ENCODE measurements at places on chromosomes 13 and 19.

GRCh38 chr19:4015705-4016402, 8.3 kb downstream of the PIAS4 start:
- DNase-seq = peak; percentile 37

- DNase-seq = no peak
Observed at GRCh38 chr19:11574689-11575088, 2.8 kb downstream of the ACP5 start.

DNA sequence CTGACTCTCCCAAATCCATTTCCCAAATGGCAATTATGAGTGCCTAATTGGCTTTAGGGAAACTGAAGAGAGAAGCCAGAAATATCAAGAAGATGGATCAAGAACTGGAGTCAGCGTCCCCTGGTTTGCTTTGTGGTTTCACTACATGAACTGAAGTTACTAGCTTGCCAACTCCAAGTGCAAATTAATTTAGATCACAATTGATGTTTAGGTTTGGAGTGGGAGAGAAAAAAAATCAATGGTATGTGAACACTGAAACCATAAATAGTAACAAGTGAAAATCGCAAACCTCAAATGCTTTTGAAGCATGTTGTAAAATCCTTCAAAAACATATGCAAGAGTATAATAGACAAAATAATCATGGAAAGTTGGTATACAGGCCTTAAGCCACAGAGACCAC, 1528.6 kb upstream of the SLC10A2 start:
- DNase-seq = no peak

DNA sequence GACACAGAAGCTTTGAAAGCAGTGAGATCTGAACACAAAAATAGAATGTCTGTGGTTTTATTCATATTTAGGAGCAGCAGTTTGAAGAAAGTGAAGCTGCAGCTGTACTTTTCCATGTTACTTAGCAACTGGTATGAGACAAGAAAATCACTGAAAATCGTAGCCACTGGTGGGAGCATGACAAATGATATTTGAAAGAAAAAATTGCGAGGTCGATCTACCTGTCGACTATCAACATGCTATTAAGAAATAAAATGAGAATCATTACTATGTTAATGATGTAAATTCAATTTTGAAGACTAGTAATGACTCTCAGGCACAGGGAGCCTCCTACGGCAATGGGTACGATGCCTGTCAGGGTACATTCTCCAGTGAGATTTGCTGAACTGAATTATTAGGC, 436.4 kb downstream of the SLITRK5 start:
- no peak for DNase-seq

DNA sequence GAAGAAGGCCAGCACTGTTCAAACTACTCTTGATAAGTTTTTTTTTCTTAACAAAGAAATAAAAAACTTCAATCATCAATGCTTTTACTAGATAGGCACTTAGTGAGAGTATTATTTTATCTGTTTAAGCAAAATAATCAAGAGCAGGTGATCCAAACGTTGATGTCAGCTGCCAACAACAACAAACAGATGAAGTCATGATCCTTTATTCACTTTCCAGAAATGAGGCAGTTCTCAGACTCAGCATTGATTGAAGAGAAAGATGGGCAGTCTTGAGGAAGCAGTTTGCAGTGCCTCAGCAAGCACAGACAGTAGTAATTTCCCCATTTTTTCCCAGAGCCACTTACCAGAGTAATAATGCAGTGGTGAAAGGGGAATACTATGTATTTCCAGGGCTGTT, 38.4 kb upstream of the CSNK1A1L start:
- DNase-seq = no peak
